Kidney epithelial cell (primary cell): ENCODE measurements at places on chromosomes 7 and 10.

DNA sequence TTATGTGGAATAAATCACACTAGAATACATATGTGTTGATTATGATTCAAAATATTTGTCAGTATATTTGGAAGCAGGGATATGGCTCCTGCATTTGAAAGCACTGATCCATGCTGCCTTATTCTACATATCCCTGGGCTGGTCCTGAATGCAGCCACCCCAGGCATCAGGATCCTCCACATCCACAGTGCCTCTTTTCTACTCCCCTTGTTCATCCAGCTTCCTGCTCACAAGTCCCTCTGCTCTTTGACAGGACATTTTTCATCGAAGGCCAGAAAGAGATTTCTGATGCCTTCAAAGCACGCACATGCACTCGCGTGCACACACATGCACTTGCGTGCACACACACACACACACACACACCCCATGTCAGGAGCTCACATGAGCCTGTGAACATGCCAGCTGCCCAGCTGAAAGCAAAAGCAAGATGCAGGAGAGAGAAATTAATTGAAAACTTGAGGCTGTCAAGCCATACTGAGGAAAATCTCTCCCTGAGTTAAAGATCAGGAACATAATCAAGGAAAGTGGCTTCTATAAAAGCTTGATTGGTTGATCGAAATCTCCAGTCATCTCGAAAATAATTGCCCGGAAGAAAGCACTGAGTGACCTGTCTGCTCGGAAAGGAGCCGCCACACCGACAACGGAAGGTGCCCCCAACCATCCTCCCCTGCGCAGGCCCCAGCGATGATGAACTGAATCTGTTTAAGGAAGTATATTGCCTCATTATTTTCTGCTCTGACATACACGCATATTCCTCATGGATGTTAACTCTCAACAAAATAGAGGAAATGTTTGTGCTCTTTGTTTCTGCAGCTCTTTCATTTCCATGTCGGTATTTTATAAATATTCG, 104.0 kb upstream of the ARID5B start:
- no peak for DNase-seq

DNA sequence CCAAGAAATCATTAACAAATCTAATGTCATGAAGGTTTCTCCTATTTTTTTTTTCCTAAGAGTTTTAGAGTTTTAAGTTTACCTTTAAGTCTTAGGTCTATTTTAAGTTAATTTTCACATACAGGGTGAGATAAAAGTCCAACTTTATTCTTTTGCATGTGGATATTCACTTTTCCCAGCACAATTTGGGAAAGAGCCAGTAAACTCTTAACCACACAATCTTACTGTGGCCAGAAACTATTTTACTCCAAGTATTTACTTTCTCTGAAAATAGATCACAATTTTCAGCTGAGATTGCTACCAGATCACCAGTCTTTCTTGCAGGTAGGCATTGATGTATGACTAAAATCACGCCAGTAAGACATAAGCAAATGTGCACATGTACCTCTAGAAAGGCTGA, 728.5 kb downstream of the TNS3 start:
- no peak for DNase-seq

GRCh38 chr10:565146-565545, 124.3 kb downstream of the DIP2C start:
- DNase-seq, result no peak

GRCh38 chr10:70565556-70566514, 36.7 kb downstream of the PRF1 start:
- no peak for DNase-seq

GRCh38 chr10:79058899-79059841, 9.6 kb upstream of the ZMIZ1 start:
- no peak for DNase-seq

GRCh38 chr10:62527019-62527827, 153.1 kb downstream of the ZNF365 start:
- DNase-seq, result no peak
